Gastroesophageal sphincter (tissue), 4 donors: ENCODE measurements at places on chromosomes 7 and 10. TPM values are rescaled to one million over a fixed set of nuclear protein-coding genes. Genes with fewer than 3 reads are reported as not detected.
A peak's percentile ranks its signal among the peaks of the same experiment; 100 is the strongest.

DNA sequence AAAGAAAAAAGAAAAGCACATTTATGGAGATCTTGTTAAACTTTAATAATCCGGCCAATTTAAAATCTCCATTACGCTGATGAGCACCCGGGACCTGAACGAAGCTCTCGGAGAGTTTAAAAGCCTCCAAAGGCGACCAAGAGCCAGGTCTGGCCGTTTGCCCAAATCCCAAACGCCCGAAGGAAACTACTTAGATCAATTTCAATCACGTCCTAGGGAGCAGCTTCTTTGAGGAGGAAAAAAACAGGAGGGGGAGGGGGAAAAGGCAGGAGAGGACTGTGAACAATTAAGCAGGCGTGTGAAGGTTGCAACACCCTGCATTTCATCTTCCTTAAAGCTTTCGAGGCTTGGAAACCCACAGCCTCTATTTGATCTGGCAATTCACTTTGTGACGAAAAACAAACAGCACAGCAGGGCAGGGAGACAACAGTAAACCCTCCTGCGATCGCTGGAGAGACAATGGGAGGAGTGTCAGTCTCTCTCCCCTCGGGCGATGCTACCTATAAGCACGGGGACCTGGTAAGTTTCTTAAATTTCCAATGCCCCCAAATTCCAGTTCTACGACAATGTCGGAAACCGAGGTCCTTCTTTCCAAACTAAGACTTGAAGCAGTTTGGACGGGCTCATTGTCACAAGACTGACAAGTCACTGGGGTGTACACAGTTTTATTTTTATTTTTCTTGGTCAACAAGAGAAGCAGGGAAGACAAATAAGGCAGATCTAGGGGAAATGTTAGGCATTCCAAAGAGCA is 1.2 kb downstream of the KLF6 start:
- ATAC-seq: no peak

DNA sequence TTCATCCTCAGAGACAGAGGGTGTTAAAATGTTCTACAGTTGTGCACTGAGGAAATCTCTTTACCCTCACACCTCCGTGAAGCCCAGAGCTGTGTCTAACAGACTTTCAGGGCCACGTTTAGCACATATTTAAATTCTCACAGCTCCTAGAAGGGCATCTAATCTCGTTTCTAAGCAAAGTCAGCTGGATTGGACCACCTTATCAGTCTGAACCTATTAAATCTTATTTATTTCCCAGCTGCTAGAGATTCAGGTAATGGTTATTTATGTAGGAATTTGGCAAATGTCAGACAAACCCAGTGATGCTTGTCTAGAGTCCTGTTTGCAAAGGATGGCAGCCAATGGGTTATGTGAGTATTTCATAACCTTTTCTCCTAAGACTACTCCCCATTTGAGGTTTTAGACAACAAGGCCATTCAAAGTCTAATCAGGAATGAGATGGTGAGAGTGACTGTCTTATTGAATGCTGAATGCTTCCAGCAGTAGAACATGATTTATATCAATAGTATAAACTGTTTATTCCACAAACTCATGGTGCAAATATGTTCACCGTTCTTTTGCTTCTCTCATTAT is 54.8 kb upstream of the EXOC4 start:
- no peak for ATAC-seq

DNA sequence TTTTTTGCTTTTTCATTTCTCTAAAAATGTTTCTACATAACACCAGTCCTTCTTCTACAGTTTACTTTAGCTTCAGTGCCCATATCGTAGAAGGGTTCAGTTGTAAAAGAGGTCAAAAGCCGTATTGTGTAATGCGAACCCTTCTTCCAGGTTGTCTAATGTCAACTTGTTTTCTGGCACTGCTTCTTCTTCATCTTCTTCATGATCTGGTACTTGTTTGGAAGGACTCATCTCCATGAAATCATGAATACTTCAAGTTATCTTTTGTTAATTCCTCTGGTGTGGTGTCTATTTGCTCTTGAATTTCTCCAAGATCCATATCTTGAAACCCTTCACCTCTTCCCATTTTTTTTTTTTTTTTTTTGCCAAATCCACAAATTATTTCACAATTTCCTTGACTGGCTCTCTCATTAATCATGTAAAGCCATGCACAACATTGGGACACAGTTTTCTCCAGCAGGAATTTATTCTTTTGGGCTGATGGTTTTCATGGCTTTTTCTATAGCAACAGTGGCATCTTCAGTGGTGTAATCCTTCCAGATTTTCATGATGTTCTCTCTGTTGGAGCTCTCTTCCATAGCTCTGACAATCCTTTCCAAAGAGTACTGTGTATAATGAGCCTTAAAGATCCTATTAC is 85.1 kb downstream of the CPED1 start:
- ATAC-seq: no peak

- peak; percentile 76 for ATAC-seq
Measured at GRCh38 chr10:29535012-29535777, 99.6 kb downstream of the SVIL start.

Gene UFSP1
- 7.2 TPM for total RNA-seq

DNA sequence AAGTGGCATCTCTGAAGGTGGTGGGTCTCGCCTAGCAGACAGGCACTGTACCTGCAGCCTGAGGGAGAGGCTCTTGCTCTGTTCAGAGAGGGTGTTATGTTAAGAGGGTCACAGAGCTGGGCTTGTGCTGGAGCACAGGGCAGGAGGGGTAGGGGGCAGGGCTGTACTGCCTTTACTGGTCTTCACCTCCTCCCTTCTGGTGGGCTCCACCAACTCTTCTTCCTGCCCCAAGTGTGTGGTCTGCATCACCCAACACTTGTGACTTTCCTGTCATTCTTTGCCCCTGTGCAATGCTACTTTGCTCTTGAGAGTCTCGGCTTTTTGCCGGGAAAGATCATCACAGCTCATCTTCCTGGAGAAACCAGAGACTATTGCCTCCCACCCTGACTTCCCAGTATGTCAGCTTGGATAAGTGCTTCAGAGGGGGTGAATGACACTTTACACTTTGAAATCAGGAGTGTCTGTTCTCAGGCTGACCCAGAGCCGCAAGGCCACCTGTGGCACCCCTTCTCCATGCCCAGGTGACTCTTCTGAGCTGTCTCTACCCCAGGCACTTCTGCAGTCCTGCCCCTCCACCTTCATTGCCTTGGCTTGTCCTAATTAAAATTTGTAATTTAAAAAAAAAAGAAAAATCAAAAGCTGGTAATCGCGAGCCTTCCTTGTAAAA is 38.4 kb upstream of the IKZF1 start:
- peak; percentile 19 for ATAC-seq

Gene ASAH2
- total RNA-seq: 0.27 TPM

DNA sequence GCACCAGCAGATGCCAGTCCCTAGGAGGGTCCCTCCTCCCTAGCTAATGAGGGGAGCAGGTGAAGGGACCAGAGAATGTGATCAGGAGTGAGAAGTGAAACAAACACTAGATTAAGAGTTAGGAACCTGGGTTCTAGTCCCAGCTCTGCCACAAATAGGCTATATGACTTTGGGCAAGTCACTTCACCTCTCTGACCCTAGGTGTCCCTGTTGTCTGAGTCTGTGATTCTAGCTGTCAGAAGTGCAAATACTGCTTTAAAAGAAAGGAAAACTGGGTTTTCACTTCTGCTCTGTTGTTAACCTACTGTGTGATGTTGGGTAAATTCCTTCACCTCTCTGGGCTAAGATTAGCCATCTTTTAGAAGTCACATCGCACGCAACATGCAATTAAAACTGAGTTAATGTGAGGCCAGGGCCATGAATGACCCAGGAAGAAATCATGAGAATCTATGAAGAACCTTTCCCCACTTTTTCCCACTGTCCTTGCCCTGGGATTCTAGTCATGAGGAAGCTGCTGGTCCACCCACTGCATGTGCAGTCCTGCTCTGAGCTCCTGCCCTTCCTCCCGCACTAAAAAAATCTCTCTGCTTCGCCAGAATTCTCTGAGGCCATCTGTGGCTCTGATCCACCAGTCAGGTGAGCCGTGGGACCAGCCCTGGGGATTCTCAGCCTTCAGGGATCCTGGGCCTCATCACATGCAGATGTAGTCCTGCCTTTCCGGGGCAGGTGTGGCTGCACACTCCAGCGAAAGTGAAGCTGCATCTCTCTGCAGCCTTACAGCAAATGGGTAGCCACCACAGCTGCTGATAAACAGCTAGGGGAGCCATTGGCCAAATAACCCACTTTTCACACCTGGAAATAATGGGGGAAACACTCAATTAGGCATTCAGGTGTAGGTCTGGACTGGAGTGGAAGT is 181.7 kb downstream of the PLXNA4 start:
- ATAC-seq: no peak

DNA sequence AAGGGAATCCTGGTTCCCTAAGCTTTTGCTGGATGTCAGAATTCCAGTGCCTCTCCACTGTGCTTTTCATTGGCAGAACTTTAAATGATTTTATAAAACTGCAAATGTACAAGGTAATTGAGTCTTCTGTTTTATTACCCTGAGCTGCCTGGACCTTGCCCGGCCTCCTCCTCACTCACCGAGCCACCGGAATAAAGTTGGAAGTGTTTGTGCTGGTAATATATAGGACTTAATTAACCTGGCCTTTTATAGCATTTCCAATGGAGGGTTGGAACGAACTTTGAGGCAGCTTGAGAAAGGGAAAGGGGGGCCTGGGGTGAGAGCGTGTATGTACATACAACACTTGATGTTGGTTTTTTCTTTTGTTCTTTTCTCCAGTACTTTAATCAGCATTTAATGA is 43.4 kb downstream of the ZNF503 start:
- ATAC-seq: no peak

GRCh38 chr7:112572669-112573301 is 92.0 kb downstream of the LSMEM1 start:
- no peak for ATAC-seq

DNA sequence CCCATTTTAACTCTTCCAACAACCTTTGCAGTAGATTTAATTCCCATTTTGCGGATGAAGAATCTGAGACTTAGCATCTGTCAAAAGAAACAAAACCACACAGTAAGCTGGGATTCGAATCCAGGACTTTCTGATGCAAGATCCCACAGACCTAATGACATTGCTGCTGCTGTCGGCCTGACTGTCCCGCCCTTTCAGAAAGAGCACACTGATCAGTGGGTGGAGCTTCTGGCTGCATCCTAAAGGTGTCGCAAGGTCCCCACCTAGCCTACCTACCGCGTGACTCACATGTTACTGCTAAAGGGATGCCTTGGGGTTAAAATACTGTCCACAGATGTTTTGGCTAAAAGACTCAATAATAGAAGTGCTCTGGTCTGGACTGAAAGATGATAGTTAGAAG is 134.7 kb downstream of the EMX2 start:
- ATAC-seq: no peak

Gene MKX
- 37.7 TPM for total RNA-seq

DNA sequence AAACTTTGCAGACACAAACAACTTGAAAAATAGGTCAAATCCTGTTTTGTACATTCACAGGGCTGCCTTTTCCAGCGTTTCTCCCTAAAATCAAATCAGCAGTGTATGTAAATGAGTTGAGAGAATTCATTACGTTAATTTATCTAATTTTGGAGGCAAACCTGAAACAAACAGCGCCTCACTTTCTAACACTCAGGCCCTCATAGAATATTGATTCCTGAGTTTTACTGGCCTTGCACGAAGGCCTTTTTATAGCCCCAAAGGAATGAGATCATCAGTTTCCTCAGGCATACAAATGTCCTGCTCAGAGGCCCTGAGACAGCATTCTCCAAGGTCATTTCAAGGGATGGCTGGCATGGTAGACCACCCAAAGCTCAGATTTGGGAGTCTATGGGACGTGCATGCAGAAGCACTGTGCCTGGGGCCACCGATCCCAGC is 131.7 kb upstream of the CHST15 start:
- no peak for ATAC-seq

- peak; percentile 70 for ATAC-seq
Measured at GRCh38 chr10:70925377-70926225, 37.2 kb upstream of the PCBD1 start.

DNA sequence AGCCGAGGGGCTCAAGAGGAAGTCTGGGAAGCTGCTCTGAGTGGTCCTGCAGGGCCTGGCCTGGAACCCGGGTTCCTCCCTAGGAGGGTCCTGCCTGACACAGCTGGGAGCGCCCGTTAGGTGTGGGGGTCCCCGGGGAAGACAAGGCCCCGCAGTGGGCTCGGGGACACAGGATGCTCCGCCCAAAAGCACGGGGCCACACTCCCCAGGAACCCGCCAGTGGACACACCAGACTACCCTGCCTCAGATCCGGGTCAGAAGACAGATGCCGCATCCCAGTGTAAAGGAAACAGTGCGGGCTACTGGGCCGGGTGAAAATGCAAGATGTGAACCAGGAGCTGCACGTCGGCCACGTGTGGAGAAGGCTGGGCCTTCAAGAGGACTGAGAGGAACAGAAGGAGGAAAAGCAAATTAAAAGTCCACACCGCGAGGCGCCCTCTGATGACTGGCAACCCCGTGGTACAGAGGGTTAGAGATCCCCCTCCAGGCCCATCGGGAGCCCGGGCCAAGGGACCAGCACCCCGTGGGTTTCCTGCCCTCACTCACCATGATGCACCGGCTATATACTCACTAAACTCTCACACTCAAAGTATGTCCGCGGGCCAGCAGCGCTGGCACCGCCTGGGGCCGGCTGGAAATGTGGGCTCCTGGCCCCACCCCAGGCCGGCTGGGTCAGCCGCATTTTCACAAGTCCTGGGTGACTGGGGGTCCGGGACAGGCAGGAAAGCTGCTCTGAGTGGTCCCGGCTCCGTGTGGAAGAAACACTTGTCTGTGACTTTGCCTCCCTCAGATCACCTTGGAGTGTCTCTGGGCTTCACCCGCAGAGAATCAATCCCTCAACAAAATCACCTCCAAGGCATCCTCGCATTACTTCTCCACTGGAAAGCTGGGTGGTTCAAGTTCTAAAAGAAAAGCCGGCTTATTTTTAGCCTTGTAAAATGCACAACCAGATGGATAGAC is 6.1 kb downstream of the STK32C start:
- ATAC-seq: no peak

GRCh38 chr10:120827251-120827875 is 23.8 kb upstream of the WDR11 start:
- ATAC-seq: no peak

Gene POLR3A
- 11.2 TPM for total RNA-seq

DNA sequence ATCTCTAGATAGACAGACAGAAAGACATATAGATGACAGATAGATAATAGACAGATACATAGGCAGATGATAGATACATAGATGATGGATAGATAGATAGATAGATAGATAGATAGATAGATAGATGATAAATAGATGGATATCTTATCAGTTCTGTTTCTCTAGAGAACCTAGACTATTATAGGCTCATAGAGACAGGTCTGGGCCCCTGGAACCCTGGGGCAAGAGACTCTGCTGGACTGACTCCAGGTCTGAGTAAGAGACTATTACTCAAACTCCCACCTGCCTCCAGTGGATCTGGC is 58.3 kb downstream of the FRMPD2 start:
- ATAC-seq: no peak

Gene CD36
- total RNA-seq: 284 TPM

Gene EN2
- 0.13 TPM for total RNA-seq

GRCh38 chr10:4784667-4785333 is 41.2 kb upstream of the AKR1E2 start:
- ATAC-seq: no peak

DNA sequence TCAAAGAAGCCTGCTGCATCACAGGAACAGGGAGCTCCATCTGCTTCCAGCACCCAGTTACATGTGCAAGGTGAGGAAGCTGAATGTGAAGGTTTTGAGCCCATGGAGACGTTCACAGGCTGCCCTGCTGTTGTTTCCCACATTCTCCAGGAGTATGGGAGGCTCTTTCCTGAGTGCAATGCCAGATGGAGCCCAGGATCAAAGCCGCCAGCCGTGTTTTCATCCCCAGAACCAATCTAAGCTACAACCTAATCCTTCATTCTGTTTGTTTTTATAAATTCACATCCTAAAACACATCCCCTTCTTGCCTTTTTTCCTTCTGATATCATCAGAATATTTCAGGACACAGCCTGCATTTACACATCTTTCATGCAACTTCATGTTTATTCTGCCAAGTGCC is 98.9 kb upstream of the PRR15 start:
- no peak for ATAC-seq
